ENCODE measurements at places on chromosomes 6 and 20. TPM values are rescaled to one million over a fixed set of nuclear protein-coding genes. Genes with fewer than 3 reads are reported as not detected.

RCAN2 gene
- 20.0 TPM for polyA plus RNA-seq

CALHM6 gene
- 0.97 TPM for polyA plus RNA-seq

FANCE gene
- 15.2 TPM for polyA plus RNA-seq

C6orf141 gene
- polyA plus RNA-seq, result 1.5 TPM

DNA sequence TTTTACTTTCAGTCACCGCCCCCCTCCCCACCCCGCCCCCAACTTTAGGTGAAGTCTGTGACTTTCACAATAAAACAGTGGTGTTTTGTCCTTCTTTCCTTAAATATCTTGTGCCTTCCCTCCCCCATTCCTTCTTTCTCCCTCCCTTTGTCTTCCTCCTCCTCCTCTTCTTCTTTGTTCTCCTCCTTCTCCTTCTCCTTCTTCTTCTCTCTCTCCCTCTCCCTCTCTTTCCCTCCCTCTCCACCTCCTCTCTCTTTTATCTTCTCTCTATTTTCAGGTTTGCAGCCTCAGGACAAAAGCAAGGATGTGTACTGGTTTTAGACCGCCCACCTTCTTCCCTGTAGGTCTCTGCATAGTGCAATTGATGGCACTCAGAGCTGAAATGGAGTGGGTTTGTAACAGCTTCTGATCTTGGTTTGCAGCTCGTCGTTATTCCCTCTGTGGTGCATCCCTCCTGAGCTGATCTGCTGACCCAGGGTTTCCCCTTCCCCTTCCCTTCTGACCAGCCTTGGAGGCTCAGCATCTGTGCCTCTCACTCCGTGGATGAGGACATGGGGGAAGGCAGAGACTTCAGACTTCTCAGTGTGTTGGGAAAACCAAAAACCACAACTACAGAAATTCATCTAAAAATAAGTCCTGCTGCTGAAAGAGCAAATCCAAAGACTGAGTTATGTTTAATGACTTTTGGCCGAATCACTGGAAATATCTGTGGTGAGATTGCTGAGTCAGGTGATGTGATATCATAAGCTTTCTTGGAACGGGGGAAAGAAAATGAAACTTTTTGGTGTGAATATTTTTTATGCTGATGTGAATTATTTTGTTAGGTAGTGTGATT, 6.9 kb downstream of the VGLL2 start:
- DNase-seq, result no peak

DNA sequence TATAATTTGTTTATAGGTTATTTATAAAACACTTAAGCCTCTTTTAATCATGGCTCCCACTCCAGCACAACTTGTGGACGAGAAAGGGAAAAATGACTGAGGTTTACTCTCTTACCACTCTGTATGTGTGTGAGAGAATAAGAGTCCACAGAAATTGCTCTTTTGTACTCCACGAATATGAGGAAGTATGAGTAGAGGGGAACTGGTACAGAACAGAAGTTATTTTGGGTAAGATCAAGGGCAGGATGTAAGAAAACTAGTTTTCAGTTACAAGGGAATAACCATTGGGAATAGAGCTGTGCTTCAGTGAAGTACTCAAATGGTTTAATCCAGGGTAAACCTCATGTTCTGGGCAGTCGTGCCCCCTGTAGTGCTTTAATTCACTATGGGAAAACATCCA, 72.6 kb downstream of the REV3L start:
- no peak for DNase-seq

DNA sequence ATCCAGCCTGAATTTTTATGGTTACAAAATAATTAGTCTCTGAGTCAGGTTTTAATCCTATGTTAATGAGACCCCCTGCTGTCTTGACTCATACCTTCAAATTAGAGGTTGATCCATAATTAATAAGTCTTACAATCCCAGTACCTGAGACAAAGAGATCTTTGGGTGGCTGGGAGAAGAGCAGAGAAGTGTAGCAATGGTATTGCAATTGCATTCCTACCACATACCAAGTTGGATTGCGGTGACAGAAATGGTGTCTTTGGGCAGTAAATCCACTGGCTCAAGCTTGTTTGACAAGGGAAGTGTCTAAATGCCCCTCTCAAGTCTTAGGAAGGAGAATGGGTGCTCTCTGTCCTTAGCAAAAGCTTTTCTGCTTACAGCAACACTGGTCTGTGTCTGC, 150.4 kb downstream of the BTBD3 start:
- no peak for DNase-seq

DNA sequence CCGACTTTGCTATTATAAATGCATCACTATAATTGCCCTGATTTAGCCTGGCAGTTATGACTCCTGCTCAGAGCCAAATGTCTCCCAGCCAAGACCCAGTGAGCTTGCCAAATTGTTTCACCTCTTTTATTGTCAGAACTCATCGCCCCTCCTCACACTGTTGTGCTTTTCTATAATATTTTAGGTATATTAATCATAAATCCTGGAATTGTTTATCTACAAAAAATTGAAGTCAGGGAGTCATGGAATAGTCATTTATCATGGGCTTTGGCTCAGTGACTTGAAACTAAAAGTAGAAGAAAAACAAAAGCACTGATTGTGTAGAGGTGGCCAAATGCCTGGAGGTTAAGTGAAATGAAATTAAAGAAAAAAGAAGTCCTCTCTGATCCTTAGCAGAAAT, 85.6 kb downstream of the PFDN4 start:
- no peak for DNase-seq

DNA sequence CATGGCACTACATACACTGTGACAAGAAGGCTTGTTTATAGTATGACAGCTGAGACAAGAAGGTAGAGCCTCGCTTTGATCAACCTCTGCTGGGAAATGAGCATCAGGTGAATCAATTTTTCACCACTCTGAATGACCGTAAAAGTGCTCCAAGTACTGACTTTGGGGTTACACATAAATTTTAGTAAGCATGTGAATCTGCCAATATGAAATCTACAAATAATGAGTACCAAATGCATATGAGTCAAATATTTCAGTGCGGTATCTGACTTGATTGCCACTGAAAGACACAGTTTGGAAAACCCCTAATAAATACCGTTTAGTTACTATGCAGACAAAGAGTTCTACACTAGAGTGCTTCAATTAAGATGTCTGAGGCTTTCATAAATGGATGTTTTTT, 77.8 kb downstream of the ATG5 start:
- no peak for DNase-seq

- no peak for DNase-seq
Measured at GRCh38 chr20:41081276-41081814, 52.7 kb downstream of the TOP1 start.

DNA sequence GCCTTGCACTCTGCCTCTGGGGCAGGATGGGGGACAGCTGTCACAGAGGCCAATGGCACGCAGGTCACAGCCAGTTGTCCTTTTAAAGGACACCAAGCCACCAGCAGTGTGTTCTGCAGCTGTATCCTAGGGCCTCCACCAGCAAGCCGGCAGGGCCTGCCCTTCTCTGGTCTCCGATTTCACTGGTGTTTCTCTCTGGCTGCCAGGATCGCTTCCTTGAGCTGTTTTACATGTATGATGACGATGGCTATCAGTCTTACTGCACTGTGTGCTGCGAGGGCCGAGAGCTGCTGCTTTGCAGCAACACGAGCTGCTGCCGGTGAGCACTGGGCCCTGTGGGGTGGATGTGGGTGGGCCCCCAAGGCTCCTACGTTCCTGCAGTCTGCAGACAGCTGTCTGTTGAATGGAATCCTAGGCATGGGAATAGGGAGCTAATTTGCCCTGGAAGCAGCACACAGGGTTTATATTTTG, 22.7 kb upstream of the MAPRE1 start:
- DNase-seq, result no peak

DNA sequence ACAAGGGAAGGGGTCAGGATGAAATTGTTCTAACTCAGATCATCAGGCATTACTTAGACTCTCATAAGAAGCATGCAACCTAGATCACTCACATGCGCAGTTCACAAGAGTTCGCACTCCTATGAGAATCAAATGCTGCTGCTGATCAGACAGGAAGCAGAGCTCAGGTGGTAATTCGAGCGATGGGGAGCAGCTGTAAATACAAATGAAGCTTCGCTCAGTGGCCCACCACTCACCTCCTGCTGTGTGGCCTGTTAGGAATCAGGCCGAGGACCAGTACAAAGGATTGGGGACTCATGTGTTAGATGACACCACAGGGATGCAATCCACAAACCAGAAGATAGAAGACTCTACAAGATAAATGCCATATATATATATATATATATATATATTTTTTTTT, 31.5 kb upstream of the TOP1 start:
- no peak for DNase-seq

DNA sequence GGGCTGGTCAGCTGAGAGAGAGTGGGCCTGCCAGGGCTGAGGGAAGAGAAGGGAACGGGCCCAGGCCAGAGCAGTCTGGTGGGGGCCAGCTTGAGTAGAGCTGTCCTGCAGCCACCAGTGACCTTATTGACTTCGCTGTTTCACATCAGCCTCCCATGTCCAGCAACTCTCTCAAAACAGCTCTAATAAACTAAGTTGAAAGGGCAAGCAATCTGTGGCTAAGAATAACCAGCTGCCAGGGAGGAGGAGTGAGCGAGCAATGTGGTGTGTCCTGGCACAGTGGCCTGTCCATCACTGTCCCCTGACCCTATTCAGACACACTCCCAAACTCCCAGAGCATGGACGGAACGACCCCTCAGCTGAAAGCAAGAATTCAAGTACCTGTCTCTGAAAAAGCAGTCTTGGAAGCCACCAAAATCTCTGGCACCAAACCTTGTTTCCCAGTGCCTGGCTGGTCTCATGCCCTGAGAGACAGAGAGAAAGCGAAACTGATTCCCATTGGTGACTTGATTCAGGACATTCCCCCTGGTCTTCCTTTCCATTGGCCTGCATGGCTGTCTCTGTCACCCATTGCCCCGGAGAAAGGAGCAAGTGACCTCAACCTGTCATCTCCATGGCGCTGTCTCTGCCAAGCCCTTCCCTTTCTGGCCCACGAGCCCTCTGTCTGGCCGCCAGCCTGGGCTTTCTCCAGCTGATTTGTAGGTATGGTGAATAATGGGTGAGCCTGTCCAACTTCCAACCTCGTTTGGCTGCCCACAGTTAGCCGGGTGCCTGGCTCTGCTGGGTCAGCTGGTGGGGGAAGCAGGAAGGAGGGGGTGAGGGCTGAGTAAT, at the start of gene DDO:
Gene DDO, minus strand, starts transcription at position 490 of the 831 bp plus-strand sequence. CDS start 2,113 bp downstream, outside the sequence.
- peak; percentile 95 for DNase-seq

DNA sequence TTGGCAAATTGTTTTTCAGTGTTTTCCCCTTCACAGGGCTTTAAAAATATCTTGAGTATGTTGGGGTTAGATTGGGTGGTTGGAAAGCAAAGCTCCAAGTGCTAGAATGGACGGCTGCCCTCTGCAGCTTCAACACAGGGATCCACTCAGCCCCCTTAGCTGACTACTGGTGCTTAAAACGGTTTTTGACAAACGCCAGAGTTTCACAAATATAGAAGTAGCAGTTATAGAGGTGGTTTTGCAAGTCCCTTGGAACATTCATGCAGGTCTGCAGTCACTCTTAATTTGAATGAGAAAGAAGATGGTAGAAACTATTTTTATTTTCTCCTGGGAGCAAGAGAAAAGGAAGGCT, 175.9 kb downstream of the ARID1B start:
- no peak for DNase-seq

GRCh38 chr6:5761370-5761769, 245.4 kb downstream of the NRN1 start:
- no peak for DNase-seq

DNA sequence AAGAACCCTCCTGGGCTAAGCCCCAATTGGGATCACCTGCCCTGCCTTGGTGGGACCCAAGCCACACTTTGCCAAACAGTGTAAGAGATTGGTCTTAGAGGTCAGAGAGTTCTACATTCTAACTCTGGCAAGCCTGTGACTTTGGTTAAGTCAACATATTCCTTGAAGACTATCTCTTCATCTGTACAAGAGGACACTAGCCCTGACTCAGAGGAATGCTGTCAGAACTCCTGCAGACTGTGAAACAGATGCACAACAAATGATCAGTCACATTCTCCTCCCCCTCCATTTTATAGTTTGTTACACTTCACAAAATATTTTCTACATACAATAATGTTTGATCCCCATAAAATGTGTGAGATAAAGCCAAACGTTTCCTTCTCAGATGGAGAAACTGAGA, 91.7 kb upstream of the EPB41L1 start:
- no peak for DNase-seq

- DNase-seq, result no peak
Measured at GRCh38 chr6:103707596-103708325, 1152.0 kb downstream of the HACE1 start.

DNA sequence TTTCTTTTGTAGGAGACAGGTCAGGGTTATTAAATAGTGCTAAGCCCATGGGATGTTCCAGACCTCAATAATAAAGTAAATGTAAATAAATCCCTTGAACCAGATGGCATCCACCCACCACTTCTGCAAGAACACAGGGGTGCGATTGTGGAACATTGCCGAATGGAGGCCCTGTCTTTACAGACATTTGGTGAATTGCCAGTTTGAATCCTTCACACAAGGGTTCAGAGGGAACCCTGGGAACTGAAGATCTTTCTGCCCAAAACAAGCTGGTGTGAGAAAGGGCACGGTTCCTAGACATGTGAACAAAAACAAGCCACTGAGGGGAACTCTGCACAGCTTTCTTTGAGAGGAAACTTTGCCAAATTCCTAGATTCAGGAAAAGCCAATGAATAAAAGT, 30.2 kb upstream of the RNF8 start:
- no peak for DNase-seq

DNA sequence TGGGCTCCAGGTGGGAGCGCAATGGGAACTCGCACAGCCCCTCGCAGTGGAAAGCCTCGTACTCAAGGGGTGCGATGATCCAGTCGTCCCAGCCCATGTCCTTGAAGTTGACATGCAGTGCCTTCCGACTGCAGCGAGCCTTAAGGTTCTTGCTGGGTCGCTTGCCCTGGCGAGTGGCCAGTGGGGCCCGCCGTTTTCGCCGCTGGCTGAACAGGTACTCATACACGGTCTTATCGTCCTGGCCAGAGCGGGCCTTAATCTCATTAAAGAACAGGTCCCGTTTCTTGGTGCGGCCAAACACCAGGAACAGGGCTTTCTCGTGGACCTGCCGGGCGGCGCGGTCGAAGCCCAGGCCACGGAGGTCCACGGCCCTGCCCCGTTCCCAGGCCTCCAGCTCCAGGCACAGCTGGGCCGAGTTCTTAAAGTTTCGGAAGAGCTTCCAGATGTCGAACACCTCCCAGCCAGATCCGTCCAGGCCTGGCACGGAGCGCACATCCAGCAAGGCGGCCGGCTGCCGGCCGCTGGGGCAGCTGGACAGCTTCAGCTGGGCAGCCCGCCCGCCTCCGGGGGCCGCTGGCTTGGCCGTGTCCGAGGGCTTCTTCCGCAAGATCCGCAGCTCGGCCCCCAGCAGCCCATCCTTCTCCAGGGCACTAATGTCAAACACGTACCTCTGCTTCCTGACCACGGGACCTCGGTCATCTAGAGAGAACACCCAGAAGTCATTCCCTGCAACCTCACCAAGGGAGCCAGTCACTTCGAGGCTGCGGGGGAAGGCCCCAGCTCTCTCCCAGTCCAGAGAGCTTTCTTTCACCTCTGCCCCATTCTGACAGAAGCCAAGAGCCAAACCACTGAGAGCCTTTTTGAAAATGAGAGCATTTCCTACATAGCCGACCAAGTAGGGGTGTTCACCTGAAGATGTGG, 3.7 kb downstream of the GDF5 start:
- peak; percentile 74 for DNase-seq

GRCh38 chr6:117530467-117531242, 48.2 kb downstream of the DCBLD1 start:
- DNase-seq, result no peak

All from psoas muscle (tissue), 8 donors.